CD4-positive, alpha-beta T cell treated with Interleukin-21 for 1 hour (primary cell): ENCODE measurements at places on chromosomes 12 and 14.
A peak's percentile ranks its signal among the peaks of the same experiment; 100 is the strongest.

GRCh38 chr12:108807996-108808769, 49.2 kb downstream of the SSH1 start:
- no peak for DNase-seq

DNA sequence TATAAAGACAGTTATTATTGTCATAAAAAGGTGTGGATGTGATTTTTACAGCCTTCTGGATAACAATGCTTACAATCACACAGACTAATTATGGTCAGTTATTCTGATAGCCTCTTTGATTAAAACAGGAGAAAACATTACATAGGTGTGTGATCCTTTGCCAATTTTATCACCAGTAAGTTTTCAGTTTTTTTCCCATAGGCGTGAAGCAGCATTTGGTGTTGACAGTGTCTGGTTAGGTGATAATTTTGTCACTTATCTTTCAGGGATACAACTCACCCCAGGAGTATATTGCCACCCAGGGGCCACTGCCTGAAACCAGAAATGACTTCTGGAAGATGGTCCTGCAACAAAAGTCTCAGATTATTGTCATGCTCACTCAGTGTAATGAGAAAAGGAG, 208.8 kb downstream of the EPS8 start:
- DNase-seq = peak; percentile 37

- no peak for DNase-seq
Observed at GRCh38 chr12:119328111-119328510, 6.4 kb upstream of the CCDC60 start.

DNA sequence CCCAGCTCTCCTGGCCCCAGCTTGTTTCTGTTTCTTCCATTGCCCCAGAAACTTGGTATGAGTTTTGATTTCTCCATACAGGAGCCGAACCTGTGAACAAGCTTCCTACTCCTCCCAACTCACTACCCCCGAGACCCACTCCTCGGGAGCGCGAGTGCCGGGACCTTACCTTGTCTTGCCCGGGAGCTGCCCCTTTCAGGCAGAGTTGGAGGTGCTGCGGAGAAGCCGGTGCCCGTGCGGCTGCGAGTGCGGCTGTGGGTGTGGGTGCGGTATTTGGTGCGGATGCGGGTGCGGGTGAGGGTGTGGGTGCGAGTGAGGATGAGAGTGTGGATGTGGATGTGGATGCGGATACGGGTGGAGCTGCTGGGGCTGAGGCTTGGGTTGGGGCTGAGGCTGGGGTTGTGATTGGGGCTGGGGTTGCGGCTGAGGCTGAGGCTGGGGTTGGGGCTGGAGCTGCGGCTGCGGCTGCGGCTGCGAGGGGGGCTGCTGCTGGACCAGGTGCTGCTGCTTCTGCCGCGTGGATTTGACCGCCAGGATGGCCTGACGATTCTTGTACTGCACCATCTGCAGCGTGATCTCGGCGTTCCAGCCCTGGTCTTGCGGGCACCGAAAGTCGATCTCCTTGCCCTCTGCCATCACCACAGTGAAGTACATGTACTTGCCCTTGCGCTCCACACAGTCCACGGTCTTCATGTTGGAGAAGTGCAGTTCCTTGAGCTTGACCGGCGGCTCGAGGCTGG, 1.1 kb downstream of the PHLDA1 start:
- peak; percentile 70 for DNase-seq

- no peak for DNase-seq
Observed at GRCh38 chr12:15329891-15330290, 7.6 kb downstream of the PTPRO start.

- DNase-seq = no peak
Observed at GRCh38 chr12:108751821-108752220, 20.5 kb upstream of the CORO1C start.

DNA sequence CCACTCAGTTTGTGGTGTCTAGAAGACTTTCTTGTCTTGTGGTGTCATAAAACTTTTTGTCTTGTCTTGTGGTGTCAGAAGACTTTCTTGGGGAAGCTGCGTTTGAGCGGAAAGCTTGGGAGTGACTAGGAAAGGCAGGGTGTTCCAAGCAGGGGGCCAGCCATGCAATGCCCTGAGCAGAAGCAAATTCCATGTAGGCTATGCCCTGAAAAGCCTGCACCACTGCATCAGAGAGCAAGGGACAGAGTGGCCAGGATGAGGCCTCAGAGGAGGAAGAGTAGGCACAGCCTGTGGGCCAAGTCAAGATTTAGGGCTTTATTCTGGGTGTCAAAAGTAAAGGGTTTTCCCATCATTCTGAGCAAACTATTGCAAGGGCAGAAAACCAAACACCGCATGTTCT, 14.5 kb downstream of the KRT8 start:
- no peak for DNase-seq

DNA sequence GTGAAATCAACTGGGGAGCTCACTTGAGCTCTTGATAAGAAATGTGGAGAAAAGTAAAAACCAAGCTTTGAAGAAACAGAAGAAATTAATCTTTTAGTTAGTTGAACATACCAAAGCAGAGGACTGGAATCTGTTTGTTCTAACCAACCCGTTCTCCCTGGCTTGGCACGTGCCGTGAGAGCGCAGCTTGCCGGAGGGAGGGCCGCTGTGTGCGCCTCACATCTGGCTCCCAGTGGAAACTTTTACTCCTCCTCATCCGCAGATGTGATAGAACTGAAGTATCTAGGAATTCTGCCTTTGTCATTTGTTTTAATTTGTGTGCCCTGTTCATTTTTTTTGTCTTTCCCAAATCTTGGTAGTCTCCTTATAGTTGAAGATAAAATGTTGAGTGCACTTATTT, 64.9 kb downstream of the DDX51 start:
- no peak for DNase-seq

- DNase-seq = peak; percentile 31
Observed at GRCh38 chr12:88111074-88111652, 30.7 kb downstream of the CEP290 start.

DNA sequence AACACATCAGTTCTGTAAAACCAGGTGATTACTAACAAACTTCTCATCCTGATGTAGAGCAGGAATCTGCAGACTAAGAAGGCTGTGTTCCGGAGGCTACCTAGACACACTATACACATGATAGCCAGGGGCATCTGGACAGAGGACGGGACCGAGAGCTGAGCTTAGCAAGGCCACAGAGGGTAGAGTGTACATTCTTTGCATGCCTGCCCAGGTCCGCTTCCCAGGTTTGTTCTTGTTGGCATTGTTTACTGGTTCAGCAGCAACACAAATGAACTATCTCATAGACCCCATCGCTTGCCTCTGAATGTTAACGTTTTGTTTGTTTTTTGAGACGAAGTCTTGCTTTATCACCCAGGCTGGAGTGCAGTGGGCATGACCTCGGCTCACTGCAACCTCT, 17.7 kb upstream of the TEAD4 start:
- DNase-seq = no peak

DNA sequence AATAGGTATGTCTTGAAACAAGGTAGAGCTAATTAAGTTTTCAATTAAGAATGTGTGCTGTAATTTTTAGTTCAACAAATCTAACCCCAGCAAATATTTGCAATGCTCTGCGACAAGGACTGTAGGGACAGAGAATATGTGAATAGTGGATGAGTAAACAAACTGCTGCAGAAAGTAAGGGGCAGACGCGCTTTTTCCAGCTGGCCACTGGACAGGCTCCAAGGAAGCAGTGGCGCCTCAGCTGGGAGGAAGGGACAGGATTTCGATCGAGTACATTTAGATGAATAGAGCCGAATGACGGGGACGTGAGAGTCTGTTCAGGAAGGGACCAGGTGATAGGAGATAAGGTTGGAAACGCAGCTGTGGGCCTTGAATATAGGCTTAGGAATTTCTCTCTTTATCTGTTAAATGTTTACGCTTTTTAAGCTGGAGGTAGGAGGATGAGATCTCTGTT, 69.3 kb downstream of the ELK3 start:
- DNase-seq = no peak

- no peak for DNase-seq
Observed at GRCh38 chr12:62714181-62714773, 220.7 kb downstream of the PPM1H start.

DNA sequence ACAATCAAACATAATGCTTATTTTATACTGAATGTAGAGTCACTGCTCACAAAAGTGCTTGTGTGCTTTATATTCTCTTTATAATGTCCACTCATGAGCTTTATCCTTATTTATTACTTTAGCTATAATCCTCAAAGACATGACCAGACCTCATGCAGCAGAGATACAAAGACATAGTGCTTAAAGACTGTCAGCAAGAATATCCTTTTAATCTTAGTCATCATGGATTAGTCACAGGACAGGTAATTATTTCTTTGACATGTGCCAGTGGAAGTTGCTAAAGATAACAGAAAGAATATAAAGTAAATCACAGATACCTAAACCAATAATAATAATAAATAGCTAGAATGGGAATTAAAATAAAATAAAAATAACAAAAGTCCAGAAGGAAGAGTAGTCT, 707.5 kb downstream of the BCL11B start:
- DNase-seq = no peak

GRCh38 chr14:33390335-33390734, 451.7 kb downstream of the NPAS3 start:
- no peak for DNase-seq

DNA sequence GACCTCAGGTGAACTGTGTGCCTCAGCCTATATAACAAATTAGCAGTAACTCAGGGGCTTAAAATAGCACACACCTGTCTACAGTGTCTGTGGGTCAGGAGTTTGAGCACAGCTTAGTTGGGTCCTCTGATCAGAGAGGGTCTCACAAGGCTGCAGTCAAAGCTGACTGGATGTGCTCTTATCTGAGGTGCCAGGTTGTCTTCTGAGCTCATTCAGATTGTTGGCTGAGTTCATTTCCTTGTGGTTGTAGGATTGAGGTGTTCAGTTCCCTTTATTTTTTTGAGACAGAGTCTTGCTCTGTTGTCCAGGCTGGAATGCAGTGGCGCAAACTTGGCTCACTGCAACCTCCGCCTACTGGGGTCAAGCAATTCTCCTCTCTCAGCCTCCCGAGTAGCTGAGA, 164.7 kb downstream of the ADCK1 start:
- no peak for DNase-seq

DNA sequence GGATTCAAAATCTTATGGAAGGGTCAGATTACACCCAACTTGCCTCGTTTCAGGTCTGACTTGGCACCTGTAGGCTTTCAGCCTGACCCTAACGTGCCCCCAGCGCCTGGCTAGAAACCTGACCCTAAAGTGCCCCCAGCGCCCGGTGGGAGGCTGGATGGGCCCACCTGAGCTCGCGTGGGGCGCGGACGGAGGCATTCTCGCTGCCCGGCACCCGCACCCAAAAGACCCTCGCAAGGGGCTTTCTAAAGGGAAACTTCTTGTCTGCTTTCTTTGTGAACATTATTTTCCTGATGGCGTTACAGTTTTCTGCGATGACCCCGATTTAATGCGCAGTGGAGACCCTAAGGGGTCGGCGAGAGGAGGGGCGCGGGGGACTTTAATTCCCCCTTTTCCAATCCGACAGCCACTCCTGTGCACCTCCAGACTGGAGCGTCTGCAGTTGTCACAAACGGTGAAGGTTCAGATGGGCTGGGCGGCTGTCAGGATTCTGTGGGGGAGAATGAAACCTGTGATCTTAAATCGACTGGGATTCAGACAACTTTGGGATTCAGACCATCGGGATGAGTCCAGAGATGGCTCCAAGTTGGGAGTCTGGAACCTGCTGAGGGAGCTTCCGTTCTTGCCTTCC, 751 bp upstream of the HRK start:
- no peak for DNase-seq

DNA sequence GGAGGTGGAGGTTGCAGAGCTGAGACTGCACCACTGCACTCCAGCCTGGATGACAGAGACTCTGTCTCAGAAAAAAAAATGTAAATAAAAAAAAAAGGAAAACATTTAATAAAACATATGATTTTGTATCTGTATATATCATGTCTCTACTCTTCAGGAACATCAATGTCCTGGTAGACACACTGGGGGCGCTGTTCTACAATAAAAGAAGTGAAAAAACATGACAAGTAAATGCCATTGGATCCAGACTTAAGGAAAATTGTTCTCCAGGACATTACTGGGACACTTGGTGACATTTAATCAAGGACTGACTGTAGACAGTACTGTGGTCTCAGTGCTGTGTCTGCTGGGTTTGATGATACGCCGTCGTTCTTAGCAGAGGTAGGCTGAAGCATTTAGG, 15.5 kb upstream of the KLC1 start:
- DNase-seq = no peak

- DNase-seq = no peak
Observed at GRCh38 chr12:32089156-32089555, 17.5 kb upstream of the BICD1 start.

DNA sequence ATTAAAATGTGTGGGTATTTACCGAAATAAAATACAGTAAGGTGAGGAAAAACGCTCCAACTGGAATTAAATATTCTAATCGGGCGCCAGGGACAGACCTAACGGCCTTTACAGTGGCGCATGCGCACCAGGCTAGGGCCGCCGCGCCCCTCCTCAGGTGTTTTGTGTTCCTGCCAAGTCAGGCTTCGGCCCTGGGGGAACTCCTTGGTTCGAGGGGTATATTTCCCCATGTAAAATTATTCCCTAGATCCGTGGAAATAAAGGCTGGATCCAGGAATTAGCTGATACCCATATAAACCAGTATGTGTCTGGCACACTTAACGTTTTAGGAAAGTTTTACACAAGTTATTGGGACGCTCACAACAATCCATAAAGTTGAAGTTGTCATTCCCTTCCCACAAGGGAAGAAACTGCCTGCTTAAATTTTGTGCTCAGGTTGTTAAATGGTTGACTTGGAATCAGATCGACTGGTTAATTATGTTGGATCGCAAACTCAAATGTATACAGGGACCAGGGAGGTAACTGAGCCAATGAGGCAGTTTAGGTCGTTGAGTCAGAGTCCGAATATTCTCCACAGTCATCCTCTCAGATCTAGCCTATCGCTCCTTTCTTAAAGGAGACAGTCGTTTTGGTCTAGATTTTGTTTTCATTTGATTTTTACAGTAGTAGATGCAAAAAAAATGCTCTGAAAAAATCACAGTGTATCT, 621 bp upstream of the ANAPC7 start:
- DNase-seq = peak; percentile 84

GRCh38 chr12:95395696-95396095, 78.3 kb upstream of the METAP2 start:
- no peak for DNase-seq

DNA sequence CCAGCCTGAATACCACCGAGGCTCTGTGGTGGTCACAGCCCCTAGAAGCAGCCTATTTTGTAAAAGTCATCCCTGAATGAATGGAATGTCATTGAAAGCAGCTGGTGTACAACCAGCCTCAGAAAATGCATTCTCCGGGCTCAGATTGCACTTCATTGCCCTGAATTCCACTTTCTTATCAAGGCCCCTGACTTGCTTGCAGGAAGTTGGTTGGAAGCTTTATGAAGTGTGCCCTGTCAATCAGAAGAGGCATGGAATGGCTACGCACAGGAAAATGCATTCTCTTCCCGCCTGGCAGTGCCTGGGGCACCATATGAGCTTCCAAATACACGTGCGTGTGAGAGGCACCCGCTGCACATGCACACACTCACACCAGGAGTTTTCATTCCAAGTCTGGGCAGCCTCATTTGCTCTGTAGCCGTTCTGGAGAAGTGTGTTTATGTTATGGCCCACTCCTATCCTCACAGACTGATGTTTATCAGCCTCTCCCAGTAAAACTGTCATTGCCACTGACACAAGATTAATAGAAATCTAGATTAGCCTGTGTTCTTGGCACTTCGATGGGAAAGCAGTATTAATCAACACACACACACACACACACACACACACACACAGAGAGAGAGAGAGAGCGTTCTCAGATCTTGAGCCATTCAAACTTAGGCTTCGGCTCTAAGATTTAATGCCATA, 63.9 kb downstream of the NUAK1 start:
- DNase-seq = no peak

GRCh38 chr12:70264067-70264867, 21.0 kb downstream of the CNOT2 start:
- no peak for DNase-seq

- DNase-seq = no peak
Observed at GRCh38 chr12:10540776-10541205, 35.1 kb downstream of the EIF2S3B start.

- DNase-seq = no peak
Observed at GRCh38 chr12:115857160-115857920, 420.2 kb downstream of the MED13L start.
